ENCODE measurements at places on chromosomes 2 and 18.
A peak's percentile ranks its signal among the peaks of the same experiment; 100 is the strongest.

GRCh38 chr2:231198291-231199173 lies at the start of gene ARMC9:
Gene ARMC9 (plus strand): TSS chr2:231198631. CDS start chr2:231206239, 7,608 bp downstream.
- DNase-seq: no peak

- DNase-seq: no peak
Measured at GRCh38 chr2:15061268-15061667, 428.8 kb downstream of the LRATD1 start.

GRCh38 chr2:71614976-71615766 lies 161.8 kb downstream of the DYSF start:
- no peak for DNase-seq

- DNase-seq: no peak
Measured at GRCh38 chr2:239881031-239881471, 144.1 kb downstream of the NDUFA10 start.

DNA sequence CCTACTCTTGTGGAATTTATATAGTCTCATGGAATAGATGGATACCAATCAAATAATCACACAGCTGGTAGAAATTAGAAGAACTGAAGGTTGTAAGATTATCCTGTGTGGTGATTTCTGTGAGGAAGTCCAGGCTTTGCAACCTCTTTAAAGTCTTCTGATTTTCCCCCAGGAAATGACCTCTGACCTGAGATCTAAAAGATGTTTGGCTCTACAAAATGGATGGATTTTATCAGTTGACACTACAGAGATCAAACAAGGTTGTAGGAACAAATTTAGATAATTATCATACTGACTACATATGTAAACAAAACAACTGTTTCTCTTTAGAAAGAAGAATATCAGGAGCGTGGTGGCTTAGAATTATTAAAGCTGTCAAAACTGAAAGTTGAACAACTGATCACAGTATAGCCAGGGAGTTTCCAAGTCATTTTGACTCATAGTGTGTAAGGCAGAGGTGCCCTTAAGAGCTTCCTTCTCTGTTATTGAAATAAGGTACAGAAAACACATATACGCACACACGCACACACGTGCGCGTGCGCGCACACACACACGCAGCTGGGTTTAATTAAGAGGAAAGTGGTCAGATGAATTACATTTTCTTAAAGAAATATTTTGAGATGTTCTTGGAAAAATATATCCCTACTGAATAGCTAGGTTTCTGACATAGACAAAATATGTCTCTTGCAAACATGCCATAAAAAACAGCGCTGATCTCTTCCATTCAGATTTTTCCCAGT lies 35.5 kb upstream of the PELI1 start:
- no peak for DNase-seq

DNA sequence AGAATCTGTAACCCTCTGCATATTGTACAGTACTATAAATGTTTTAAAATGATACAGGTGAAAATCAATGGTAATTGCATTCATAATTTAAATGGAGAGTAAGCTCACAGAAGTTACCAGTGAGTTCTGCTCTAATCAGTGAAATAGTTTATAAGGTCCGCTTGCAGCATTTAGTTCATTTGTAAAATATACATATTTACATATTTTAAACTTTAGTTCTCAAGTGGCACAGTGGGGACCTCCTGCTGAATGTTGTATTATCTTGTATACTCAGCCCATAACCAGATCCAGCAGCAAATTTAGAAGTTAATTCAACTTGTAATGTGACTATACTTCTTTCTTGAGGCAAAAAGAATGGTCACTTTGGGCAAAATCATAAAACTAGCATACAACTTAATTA lies 41.7 kb upstream of the TBR1 start:
- no peak for DNase-seq

DNA sequence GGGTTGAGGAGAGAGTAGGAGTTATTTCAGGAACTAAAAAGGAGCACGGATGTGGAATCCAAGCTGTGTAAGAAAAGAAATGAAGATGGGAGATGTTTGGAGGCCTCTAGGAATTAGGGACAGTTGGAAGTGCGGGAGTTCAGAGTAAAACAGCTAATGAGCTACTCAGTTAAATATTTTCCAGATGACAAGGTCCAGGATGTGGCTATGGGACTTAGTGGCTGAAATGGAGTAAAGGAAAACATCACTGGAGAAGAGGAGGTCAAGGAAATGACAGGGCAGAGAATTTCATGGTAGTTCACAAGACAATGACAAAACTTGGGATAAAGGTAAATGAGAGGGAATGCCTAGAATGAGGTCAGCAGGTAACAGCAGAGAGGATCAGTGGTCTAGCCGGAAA lies 13.0 kb downstream of the GPR155 start:
- no peak for DNase-seq

DNA sequence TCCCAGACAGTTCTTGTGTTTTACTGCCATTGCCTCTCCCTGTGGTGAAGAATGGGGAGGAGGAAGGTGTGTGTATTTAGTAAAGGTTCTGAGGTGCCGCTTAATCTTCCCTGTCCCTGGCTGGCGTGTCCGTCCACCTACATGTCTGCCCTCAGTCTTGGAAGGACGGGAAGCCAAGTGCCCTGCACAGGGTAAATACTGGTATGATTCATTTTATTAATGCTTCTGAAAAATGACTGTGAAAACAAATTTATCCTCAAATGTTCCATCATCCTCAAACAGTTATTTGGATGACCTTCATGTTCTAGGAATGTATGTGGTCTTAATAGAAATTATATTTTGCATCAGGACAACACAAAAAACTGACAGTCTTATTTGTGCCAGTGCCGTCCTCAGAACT lies 6.6 kb downstream of the EPAS1 start:
- no peak for DNase-seq

DNA sequence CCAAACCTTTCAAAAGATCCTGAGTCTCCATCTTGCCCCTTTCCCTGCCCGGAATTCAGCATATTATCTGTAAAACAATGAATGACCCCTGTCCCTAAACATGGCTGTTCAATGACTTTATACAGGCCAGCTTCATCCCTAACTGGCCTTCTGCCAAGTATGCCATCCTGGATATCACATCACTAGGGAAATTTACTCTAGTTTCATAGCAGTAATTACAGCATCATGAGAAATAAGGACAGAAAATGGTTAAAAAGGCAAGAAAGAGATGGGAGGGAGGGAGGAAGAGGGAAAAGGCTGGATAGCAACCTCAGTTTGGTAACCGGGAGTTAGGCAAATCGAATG lies 4.4 kb downstream of the MBOAT2 start:
- no peak for DNase-seq

- DNase-seq: no peak
Measured at GRCh38 chr2:167869200-167869599, 378.2 kb downstream of the STK39 start.

DNA sequence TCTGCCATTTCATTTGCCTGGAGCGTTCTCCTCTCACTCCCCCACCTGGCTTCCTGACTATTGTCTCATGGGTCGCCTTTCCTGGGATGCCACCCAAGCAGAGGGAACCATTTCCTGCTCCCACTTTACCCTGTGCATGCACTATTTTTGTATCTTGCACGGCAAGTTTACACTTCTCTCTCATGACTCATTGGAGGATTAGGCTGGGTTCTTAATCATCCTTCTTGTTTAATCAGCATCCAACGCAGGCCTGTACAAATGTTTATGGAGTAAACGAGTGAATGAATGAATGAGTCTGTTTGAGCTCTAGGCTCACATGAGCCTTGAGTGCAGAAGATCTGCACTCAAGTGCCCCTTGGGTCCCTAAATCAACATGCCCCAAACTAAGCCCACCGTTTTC lies 3.8 kb upstream of the ARHGAP25 start:
- no peak for DNase-seq

- DNase-seq: peak; percentile 57
Measured at GRCh38 chr2:68319398-68320117, at the start of gene CNRIP1. Gene CNRIP1 (minus strand): TSS chr2:68319949. CDS start chr2:68319400, 549 bp downstream.

GRCh38 chr18:21257386-21257785 lies 15.4 kb downstream of the GREB1L start:
- no peak for DNase-seq

DNA sequence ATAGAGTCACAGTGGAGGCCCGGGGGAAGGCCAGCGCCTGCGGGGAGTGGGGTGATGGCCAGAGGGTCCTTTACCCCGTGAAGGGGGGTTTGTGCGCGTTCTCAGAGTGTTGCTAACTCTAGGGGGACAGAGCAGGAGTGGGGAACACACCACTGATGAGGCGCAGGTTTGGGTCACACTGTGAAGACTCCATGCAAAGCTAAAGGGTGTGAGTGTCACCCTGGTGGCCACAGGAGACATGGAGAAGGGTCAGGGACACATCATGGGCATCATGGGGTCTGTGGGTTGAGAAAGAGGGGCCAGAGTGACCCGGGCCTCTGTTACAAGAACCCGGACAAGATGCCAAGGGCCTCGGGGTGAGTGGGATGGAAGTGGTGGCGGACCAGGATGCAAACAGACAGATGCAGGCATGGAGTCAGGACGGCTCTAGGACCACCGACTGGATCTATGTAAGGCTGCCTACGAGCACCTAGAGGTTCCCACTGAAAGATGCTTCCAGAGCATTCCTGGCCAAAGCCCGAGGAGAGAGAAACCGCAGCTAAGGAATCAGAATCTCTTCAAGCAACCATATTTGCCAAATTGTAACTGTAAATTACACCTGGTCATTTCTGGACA lies 84.3 kb downstream of the PXDN start:
- DNase-seq: no peak

- no peak for DNase-seq
Measured at GRCh38 chr2:199757233-199757870, 93.6 kb downstream of the FTCDNL1 start.

DNA sequence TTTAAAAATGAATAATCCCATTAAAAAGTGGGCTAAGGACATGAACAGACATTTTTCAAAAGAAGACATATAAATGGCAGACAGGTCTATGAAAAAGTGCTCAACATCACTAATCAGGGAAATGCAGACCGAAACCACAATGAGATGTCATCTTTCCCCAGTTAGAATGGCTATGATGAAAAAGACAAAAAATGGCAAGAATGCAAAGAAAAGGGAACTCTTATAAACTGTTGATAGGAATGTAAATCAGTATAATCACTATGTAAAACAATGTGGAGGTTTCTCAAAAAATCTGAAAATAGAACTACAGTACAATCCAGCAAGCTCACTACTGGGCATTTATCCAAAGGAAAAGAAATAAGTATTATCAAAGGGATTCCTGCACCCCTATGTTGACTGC lies 169.2 kb downstream of the METTL4 start:
- no peak for DNase-seq

DNA sequence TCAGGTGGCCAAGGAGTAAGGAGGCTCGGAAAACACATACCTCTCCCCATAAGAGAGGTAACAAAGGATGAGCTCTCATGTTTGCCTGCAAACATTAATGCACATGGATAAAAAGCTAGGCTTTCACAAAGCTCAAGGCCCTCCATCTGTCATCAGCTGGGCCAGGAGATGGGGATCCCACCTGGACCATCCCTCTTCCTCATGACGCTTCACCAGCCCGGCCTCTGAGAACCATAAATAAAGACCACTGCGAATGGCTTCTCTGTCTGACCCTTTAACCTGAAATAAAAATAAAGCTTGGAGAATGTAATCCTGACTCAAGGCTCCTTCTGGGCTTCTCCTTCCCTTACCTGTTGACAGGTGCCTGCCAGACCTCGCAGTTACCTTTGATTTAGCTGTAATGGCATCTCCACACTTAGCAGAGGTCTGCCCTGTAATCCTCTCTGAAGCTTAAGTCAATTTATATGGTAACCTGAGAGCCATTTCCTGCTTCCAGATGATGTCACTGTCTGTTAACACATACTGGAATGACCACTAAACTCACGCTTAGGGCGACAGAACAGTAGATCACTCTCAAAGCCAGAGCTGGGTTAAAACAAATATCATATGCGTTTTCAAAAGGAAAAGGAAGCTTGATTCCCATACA lies 29.3 kb upstream of the FOXI3 start:
- no peak for DNase-seq

DNA sequence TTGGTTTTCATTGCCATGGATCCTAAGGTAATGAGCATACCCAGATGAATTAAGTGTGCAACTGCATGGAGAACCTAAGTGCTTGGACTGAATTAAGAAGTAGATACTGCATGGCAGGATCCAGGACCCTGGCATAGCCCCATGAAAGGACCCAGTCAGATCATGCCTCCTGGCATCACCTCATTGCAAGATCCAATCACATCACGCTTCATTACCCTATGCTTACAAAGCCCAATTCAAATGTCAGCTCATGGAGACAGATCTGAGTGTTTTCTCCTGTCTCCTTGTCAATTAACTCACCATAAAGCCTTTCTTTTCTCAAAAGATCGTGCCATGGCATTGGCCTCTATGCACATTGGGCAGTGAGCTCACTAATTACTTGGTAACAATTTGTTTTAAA lies 519.8 kb upstream of the ZNF804A start:
- no peak for DNase-seq

DNA sequence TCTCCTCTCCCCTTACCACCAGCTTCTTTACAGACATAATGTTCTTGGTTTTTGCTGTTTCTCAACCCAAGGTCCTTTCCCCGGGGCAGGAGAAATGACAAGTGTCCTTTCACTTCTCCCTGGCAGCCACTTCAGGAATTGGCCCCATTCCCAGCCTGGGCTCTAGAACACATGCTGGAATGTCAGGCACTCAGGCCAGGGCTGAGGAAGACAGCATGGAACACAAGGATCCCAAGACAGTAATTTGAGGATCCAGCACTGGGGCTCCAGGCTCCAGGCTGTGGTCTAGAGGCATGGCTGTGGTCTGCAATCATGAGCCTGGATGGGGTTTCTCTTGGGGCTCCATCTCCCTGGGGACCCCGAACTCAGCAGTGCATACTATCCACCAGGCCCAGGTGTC lies 201.4 kb downstream of the CELF4 start:
- no peak for DNase-seq

- DNase-seq: no peak
Measured at GRCh38 chr2:165013944-165014619, 58.8 kb upstream of the SLC38A11 start.

DNA sequence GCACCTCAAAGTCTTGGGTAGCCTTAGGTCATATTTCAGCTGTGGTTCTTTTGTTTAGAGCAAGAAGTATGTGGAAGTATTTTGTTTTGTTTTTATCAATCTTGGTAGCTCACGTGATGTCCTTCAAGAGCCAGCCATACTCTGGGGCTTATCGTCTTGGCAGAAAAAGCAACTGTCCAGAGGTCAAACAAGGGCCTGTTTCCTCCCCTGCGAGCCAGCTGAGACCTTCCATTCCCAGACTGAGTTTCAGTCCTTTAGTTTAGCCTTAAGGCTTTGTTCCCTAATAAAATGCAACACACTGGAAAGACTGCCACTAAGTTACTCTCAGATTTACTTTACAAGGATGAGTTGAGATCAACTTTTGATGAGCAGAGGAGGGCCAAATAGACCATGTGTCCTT lies 63.5 kb downstream of the TXNL1 start:
- DNase-seq: no peak

DNA sequence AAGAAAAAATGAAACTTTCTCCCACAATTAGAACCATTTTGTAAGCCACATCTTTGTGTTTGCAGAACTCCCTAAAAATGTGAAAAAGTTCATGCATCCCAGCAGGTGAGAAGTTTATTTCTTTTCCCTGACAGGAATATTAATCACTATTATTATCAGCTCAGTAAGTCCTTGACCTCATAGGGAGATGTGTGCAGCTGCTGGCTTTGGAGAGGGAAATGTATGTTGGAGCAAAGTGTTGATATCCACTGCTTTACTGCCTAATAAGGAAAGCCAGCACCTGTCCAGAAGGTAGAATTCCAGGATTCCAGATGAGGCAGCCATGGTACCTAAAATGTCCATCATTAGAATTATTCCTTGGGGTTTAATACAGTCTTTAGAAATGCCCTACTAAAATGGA lies 35.8 kb upstream of the CCNT2 start:
- DNase-seq: no peak

All from HS-27A (cell line).